ENCODE measurements at places on chromosomes 11 and 22. TPM values are rescaled to one million over a fixed set of nuclear protein-coding genes. Genes with fewer than 3 reads are reported as not detected.

- H3K4me3 ChIP-seq: no peak overlapping the region
- no peaks in the 10 kb centered on the region for H3K4me1 ChIP-seq
- H3K36me3 ChIP-seq: no peaks in the 10 kb centered on the region
- H3K27me3 ChIP-seq: no peaks in the 10 kb centered on the region
- no peak for DNase-seq
These were observed 78.0 kb upstream of the CTSC start for GRCh38 chr11:88415495-88415894.

GRCh38 chr11:35155677-35156076 is 16.7 kb downstream of the CD44 start:
- DNase-seq: no peak
- H3K27me3 ChIP-seq: no peaks in the 10 kb centered on the region
- no peaks in the 10 kb centered on the region for H3K36me3 ChIP-seq
- H3K4me1 ChIP-seq: no peaks in the 10 kb centered on the region
- no peak overlapping the region for H3K4me3 ChIP-seq

DNA sequence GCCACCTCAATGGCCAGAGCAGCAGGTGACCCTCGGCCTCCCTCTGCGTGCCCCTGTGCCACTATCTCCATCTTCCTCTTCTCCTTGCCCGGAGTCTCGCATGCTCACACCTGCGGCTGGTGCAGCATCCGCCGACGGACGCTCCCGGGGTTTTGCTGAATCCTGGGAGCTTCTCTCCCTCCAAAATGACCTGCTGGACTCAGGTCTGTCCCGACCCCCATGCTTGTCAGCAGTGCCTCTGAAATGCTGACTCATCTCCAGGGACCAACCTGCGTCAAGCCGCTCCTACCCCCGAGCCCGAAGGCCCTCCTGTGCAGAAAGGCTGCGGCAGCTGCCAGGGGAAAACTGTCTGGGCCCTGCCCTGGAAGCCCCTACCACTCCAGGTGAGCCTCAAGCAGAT is 58.4 kb downstream of the CELSR1 start:
- peaks cover 9% of the 10 kb centered on the region for H3K36me3 ChIP-seq
- peak; percentile 11 for DNase-seq
- no peak overlapping the region for H3K4me3 ChIP-seq
- H3K27ac ChIP-seq: no peak overlapping the region

DNA sequence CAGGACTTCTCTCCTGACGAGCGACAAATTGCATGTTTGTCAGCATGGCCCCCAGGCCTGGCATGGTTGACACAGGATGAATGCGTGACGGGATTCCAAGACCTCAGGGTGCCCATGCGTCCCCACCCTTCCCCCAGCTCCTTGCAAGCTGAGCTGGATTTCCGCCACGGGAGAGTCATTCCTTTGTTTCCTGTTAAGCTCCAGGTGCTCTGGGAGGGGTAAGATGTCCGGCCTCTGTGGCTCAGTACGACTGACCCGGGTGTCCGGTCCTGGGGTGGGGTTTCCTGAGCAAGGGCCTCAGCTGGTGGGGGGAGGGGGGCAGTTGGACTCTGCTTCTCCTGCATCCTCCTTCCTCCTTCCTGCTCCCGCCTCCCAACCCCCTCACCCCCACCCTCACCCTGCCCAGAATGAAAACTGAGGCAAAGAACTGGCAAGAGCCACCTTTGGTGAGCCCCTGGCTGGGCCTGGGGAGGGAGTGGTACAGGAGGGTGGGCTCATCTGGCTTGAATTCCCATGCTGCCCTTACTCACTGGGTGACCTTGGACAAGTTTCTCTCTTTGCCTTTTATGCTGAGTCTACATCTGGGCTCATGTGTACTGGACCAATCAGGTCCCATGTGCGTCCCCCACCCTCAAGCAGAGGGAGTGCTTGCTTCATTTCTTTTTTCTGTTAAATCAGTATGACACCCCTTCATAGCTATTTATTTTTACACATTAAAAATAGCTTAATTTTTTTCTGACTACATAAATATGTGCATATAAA is 2.5 kb downstream of the CDC42EP2 start:
- peak overlapping the region; percentile 85 for H3K27ac ChIP-seq
- peaks cover 14% of the 10 kb centered on the region for H3K27me3 ChIP-seq
- H3K36me3 ChIP-seq: no peaks in the 10 kb centered on the region
- H3K4me1 ChIP-seq: peaks cover 13% of the 10 kb centered on the region
- H3K4me3 ChIP-seq: peak overlapping the region; percentile 96

- no peak overlapping the region for H3K27ac ChIP-seq
- H3K27me3 ChIP-seq: no peaks in the 10 kb centered on the region
- peaks cover 43% of the 10 kb centered on the region for H3K4me1 ChIP-seq
- DNase-seq: peak; percentile 24
These were observed 396 bp downstream of the NPAT start for GRCh38 chr11:108221911-108222573.

GRCh38 chr11:134677891-134678551 is 266.0 kb upstream of the B3GAT1 start:
- H3K4me3 ChIP-seq: no peak overlapping the region
- H3K27ac ChIP-seq: no peak overlapping the region
- H3K4me1 ChIP-seq: no peaks in the 10 kb centered on the region
- no peak for DNase-seq

DNA sequence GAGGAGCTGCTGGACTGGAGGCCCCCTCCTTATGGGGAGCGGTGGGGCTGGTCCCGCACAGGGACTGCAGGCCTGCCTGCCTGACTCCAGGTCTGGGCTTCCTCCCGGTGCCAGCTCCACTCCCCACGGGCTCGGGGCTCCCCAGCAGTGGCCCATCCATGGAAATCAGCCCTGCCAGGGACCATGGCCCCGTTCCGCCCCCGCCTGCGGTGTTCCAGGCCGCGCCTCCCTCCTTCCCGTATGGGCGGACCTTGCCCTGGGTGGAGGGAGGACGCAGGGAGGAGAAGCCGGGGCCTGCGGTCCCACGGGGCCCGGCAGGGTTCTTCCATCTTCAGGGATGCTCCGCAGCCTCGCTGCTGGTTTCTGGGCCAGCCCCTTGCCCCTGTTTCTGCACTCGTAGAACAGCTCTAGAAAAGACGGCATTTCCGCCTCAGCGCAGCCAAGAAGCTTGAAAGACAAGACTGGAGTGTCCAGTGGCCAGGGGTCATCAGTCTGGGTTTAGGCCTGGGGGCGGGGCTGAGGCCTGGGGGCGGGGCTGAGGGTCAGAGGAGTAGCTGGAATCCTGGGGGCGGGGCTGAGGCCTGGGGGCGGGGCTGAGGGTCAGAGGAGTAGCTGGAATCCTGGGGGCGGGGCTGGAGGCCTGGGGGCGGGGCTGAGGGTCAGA is 1330.6 kb downstream of the BRD1 start:
- H3K27ac ChIP-seq: no peak overlapping the region
- H3K4me1 ChIP-seq: peaks cover 15% of the 10 kb centered on the region
- no peak overlapping the region for H3K4me3 ChIP-seq
- peaks cover 7% of the 10 kb centered on the region for H3K27me3 ChIP-seq

DNA sequence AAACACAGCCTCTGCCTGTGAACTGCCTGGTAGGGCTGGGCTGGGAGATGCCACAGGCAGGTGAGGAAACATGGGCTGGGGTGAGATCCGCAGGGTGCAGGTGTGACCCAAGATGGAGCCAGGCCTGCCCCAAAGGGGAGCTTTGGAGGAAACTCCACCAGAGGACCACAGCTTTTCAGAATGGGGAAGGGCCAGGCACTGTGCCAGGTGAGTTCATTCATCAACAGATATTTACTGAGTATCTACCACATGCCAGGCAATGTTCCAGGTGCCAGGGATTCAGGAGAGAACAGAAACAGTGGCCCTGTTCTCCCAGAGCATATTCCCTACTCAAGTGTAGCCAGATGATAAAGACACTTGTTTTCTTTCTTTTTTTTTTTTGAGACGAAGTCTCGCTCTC is 11.2 kb downstream of the RTN4RL2 start:
- H3K4me3 ChIP-seq: no peak overlapping the region
- H3K36me3 ChIP-seq: no peaks in the 10 kb centered on the region
- peaks cover 32% of the 10 kb centered on the region for H3K4me1 ChIP-seq
- H3K27ac ChIP-seq: no peak overlapping the region

- no peaks in the 10 kb centered on the region for H3K27me3 ChIP-seq
- no peak overlapping the region for H3K4me3 ChIP-seq
- H3K4me1 ChIP-seq: no peaks in the 10 kb centered on the region
- H3K36me3 ChIP-seq: no peaks in the 10 kb centered on the region
These were observed 6.2 kb upstream of the MPEG1 start for GRCh38 chr11:59218893-59219292.

DNA sequence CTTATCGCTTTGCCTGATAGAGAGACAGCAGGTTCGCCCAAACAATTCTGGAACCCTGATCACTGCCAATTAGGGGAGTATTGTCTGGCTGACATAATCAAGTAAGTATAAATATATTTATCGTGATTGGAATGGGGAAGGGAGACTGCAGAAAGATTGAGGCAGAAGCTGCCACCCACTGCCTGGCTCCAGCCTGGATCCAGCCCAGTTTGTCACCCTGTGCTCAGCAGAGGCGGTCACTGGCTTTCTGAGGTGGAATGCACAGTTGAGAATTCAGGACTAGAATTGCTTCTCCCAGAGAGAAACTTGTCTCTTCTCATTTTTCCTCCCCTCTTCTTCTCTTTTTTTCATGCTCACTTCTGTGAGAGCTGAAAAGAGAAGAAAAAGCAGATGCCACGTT is 25.9 kb downstream of the GRAP2 start:
- DNase-seq: no peak
- no peaks in the 10 kb centered on the region for H3K27me3 ChIP-seq
- H3K4me3 ChIP-seq: no peak overlapping the region
- peaks cover 2% of the 10 kb centered on the region for H3K4me1 ChIP-seq

- H3K27ac ChIP-seq: no peak overlapping the region
- DNase-seq: no peak
- H3K27me3 ChIP-seq: no peaks in the 10 kb centered on the region
- H3K4me1 ChIP-seq: no peaks in the 10 kb centered on the region
These were observed 61.2 kb upstream of the CLTCL1 start for GRCh38 chr22:19352766-19353165.

DNA sequence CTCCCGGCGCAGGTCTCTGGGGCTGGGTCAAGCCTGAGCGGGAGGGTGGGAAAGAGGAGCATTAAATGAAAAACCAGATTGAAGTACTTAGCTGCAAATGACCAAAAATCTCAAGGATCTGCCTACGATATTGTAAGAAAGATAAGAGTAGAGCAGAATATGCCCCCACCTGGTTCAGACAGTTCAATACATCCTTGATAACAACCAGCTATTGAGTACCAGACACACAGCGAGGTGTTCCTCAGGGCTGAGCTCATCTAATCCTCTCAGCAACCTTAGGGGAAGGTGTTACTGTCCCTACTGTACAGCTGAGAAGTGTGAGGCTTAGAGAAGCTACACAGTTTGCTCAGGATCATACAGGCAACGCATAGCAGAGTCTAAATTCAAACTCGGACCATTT is 27.4 kb upstream of the HMGXB4 start:
- no peak overlapping the region for H3K4me3 ChIP-seq
- no peaks in the 10 kb centered on the region for H3K4me1 ChIP-seq
- H3K27me3 ChIP-seq: peaks cover 5% of the 10 kb centered on the region
- no peak overlapping the region for H3K27ac ChIP-seq
- no peaks in the 10 kb centered on the region for H3K36me3 ChIP-seq
- no peak for DNase-seq

- H3K36me3 ChIP-seq: no peaks in the 10 kb centered on the region
- H3K4me3 ChIP-seq: no peak overlapping the region
- H3K27me3 ChIP-seq: no peaks in the 10 kb centered on the region
- no peak for DNase-seq
These were observed 212.6 kb upstream of the NAV2 start for GRCh38 chr11:19499999-19500398.

DNA sequence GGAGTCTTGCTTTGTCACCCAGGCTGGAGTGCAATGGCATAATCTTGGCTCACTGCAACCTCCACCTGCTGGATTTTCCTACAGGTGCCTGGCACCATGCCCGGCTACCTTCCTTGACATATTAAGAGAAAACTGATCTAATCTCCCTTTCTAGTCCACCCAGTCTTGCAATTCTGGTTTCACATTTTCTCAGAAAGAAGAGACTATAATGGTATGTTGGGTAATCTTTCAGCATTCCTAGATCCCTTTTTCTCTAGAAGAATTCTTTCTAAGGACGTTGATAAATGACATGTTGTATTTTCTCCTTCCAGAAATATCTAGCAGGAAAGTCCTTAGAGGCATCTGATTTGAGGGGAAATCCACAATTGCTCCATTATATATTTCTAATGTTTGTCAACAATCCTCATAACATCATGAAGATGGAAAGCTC is 10.4 kb upstream of the HSPA8 start:
- H3K4me3 ChIP-seq: no peak overlapping the region
- H3K4me1 ChIP-seq: no peaks in the 10 kb centered on the region

DNA sequence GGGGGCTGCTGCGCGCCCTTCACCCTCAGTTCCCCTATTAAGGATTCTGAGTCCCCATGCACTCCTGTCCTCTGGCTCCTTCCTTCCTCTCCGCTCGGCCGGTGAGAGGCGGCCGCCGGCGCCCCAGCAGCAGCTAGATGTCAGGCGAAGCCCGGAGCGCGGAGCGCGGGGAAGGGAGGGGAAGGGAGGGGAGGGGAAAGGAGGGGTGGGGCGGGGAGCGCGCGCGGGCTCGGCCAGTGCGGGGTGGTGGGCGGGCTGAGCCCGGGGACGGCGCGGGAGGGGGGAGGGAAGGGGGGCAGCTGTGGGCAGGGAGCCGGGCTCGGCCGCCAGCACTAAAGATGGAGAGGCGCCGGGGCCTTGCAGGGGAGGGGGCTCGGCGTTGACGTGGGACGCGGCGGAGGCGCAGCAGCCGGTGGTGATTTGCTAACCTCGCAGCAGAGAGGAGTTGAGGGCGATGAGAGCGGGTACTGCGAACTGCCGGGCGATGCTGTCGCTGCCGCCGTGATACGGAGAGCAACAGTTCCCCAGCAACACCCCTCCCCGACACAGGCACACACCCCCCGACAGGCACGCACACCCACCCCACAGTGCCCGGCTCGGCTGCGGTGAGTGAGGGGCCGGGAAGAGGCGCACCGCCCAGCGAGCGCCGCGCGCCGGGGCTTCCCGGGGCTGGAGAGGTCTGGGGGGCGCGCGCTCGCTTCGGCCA is at the start of gene ZBTB16:
Gene ZBTB16, plus strand, starts transcription at position 434 of the 706 bp plus-strand sequence. CDS start 3,590 bp downstream, outside the sequence.
- H3K4me1 ChIP-seq: peaks cover 11% of the 10 kb centered on the region
- peaks cover 11% of the 10 kb centered on the region for H3K27me3 ChIP-seq
- H3K27ac ChIP-seq: peak within 1 kb of the TSS; percentile 55
- DNase-seq: peak; percentile 90

DNA sequence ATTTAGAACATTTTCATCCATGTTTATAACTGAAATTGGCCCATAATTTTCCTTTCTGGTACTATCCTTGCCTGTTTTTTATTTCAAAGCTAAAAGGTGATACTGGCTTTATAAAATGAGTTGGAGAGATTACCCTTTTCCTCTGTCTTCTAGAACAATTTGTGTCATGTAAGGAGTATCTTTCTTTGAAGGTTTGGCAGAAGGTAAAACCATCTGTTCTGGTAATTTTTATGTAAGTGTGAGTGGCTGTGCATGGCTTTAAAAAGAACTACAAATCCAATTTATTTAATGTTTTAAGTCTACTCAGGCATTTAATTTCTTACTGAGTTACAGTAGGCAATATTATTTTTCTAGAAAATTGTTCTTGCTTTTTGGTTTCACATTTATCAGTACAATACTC is 7.7 kb upstream of the MRGPRD start:
- DNase-seq: no peak
- peaks cover 2% of the 10 kb centered on the region for H3K27me3 ChIP-seq
- peaks cover 14% of the 10 kb centered on the region for H3K36me3 ChIP-seq
- H3K4me3 ChIP-seq: no peak overlapping the region
- peaks cover 11% of the 10 kb centered on the region for H3K4me1 ChIP-seq

Gene AGBL2
- 1.7 TPM for total RNA-seq

Gene DDI1
- total RNA-seq: not detected

Gene CD3D
- total RNA-seq: not detected

Gene BAIAP2L2
- 28.6 TPM for total RNA-seq

Gene MS4A4E
- total RNA-seq: not detected

Gene HRAS
- 140 TPM for total RNA-seq

Gene ISX
- total RNA-seq: not detected

Gene SLC22A12
- not detected for total RNA-seq

Gene FADS1
- 155 TPM for total RNA-seq

Gene DAGLA
- total RNA-seq: 9.6 TPM

Measured in glutamatergic neuron (in vitro differentiated cells).